Fibroblast of villous mesenchyme (primary cell): ENCODE measurements at places on chromosomes 2 and 18. TPM values are rescaled to one million over a fixed set of nuclear protein-coding genes. Genes with fewer than 3 reads are reported as not detected.

The KCNE4 gene
- total RNA-seq, result 13.4 and 18.4 TPM in 2 replicates

The CYRIA gene
- 0.43 and 0.97 TPM in 2 replicates for total RNA-seq

The CTIF gene
- total RNA-seq, result 71.5 and 86.4 TPM in 2 replicates

The TGFA gene
- total RNA-seq, result not detected in 2 replicates

The WDR33 gene
- total RNA-seq, result 25.1 and 35.4 TPM in 2 replicates

The ANKRD30BL gene
- not detected in 2 replicates for total RNA-seq

The RIT2 gene
- total RNA-seq, result not detected in 2 replicates

The CAPN14 gene
- under 0.01 TPM in 2 replicates for total RNA-seq

The ACMSD gene
- not detected in 2 replicates for total RNA-seq

The SFTPB gene
- total RNA-seq, result not detected in 2 replicates

The AQP12A gene
- total RNA-seq, result not detected in 2 replicates

The ALPG gene
- total RNA-seq, result not detected in 2 replicates

The USP34 gene
- total RNA-seq, result 121 and 154 TPM in 2 replicates

The SIX3 gene
- total RNA-seq, result not detected in 2 replicates

The IL36B gene
- not detected in 2 replicates for total RNA-seq

The GLS gene
- total RNA-seq, result 375 and 519 TPM in 2 replicates

The CRYGC gene
- not detected in 2 replicates for total RNA-seq

The RGPD3 gene
- total RNA-seq, result 0.32 and 0.43 TPM in 2 replicates

The BCL11A gene
- 0.43 and 1.6 TPM in 2 replicates for total RNA-seq

The MAB21L4 gene
- total RNA-seq, result not detected in 2 replicates

The CCBE1 gene
- 7.4 and 10.4 TPM in 2 replicates for total RNA-seq

The CYTIP gene
- total RNA-seq, result under 0.01 and 0.43 TPM in 2 replicates

The PARD3B gene
- 26.4 and 53.1 TPM in 2 replicates for total RNA-seq

The OSBPL6 gene
- total RNA-seq, result 3.9 and 6.5 TPM in 2 replicates

The FSIP2 gene
- under 0.01 and 0.86 TPM in 2 replicates for total RNA-seq

The CTNNA2 gene
- total RNA-seq, result not detected in 2 replicates

The HNMT gene
- total RNA-seq, result 64.4 and 161 TPM in 2 replicates

The CCDC74A gene
- total RNA-seq, result 4.7 and 9.7 TPM in 2 replicates

The RESP18 gene
- not detected in 2 replicates for total RNA-seq

The BOLL gene
- not detected in 2 replicates for total RNA-seq

The MOCOS gene
- total RNA-seq, result 3.0 and 7.1 TPM in 2 replicates

The CUL3 gene
- 61.2 and 82.5 TPM in 2 replicates for total RNA-seq

The REG3A gene
- total RNA-seq, result not detected in 2 replicates

The ZNF521 gene
- total RNA-seq, result 4.7 and 11.3 TPM in 2 replicates

The TUBB8B gene
- total RNA-seq, result 0.32 and 0.43 TPM in 2 replicates

The VIL1 gene
- under 0.01 TPM in 1 of 2 replicates, not detected in the other for total RNA-seq

The ERMN gene
- not detected in 2 replicates for total RNA-seq

The ARHGAP28 gene
- 6.0 and 7.1 TPM in 2 replicates for total RNA-seq

The SLC5A6 gene
- total RNA-seq, result 20.9 and 25.9 TPM in 2 replicates

The CNGA3 gene
- total RNA-seq, result not detected in 2 replicates

The GPBAR1 gene
- under 0.01 TPM in 1 of 2 replicates, not detected in the other for total RNA-seq
